Muscle of arm (tissue), 14 donors: ENCODE measurements at places on chromosomes 2 and 18.

DNA sequence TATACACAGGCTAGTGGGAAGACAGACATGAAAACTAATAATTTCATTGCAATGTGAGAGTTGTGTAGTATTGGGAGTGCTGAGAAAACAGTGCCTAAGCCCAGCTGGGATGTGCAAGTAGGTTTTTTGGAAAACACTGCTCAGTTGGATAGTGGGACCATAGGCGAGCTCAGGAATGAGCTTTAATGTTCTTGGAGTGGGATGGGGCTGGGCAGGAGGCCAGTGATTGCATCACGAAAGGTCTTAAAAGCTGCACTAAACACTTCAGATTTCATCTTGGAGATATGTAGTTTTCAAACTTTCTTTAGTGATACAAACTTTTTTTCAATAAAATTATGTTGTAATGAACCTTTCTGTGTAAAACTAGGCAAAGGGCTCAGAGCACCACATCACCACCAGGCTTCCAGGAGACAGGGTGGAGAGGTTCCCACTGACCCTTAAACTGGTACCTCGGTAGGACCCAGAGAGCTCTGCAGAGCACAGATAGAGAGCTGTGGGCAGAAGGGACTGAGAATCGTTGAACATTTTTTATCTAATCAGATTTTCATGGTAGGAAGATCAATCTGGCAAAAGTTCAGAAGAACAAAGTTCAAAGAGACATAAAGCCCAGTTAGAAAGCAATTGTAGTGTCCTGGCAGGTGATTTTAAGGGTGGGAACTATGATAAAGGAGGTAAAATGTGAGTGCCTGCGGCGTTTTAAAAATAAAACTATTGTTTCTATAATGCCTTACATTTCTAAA is 176.2 kb downstream of the TRABD2A start:
- DNase-seq: no peak

DNA sequence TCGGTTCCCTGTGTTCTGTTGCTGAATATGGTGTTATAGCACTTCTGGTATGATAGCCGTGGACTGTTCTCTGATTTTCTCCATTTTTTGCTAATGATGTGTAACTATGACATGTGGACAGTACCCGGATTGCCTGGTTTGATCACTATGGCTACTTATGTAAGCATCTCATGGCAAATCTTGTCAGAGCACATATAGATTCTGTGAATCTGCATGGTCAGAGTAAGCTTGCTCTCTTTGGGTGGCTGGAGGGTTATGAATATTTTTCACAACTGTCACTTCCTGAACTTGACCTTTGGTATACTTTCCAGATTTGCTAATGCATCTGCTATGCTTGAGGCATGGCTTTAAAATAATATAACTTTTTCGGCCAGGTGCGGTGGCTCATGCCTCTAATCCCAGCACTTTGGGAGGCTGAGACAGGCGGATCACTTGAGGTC is 36.8 kb upstream of the ATP8B1 start:
- DNase-seq: no peak

DNA sequence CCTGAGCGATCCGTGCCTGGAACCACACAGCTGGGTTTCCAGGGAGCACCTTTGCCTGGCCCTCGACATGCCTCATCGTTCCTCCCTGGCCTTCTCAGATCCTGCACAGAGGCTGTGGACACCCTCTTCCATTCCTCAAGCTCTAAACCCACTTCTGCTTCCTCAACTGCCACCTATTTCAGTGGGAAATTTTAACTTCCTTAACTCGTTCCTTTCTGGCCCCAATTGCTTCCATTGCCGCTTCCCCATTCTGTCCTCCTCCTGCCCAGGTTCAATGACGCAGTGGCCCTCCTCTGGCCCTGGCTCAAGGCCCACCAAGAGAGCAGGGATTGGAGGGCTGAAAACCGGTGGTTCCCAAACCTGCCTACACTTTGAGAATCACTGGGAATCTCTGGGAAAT is 4.8 kb upstream of the B3GNT7 start:
- no peak for DNase-seq

- no peak for DNase-seq
Measured at GRCh38 chr2:184154438-184154837, 443.9 kb upstream of the ZNF804A start.

GRCh38 chr2:162629085-162629484 is 209.5 kb downstream of the KCNH7 start:
- no peak for DNase-seq

- DNase-seq: no peak
Measured at GRCh38 chr2:33395655-33396249, 80.7 kb upstream of the RASGRP3 start.

GRCh38 chr2:121248766-121249343 is 36.1 kb downstream of the TFCP2L1 start:
- no peak for DNase-seq

DNA sequence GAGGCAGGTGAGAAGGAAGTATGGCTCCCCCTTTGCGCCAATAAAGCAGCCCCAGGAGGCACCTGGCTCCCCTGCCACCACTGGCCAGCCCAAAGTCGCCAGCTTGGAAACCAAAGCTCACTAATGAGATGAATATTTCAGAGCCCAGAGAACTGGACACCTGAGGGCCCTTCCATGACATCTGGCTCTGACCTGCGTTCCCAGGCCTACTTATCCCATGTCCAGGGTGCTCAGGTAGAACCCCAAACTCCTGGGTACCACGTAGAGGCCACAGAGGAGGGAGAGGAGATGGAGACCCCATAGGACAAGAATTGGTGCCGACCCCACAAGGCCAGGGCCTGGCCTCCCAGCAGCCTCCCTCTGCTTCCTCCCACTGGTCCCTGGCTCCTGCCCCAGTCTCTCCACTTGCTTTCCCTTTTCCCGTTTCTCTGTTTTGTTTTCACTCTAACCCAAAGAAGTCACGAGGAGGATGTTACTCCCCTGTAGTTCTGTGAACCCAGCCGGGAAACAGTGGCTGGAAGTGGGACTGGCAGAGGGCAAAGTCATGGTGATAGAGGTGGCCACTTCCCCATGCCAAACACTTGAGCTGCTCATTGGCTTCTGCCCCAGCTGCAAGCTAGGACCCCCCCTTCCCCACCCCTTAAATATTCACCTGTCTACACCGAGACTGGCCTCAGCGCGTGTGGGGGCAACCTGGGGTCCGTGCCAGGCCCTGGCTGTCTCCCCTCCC is 820 bp downstream of the TMBIM1 start:
- DNase-seq: no peak

DNA sequence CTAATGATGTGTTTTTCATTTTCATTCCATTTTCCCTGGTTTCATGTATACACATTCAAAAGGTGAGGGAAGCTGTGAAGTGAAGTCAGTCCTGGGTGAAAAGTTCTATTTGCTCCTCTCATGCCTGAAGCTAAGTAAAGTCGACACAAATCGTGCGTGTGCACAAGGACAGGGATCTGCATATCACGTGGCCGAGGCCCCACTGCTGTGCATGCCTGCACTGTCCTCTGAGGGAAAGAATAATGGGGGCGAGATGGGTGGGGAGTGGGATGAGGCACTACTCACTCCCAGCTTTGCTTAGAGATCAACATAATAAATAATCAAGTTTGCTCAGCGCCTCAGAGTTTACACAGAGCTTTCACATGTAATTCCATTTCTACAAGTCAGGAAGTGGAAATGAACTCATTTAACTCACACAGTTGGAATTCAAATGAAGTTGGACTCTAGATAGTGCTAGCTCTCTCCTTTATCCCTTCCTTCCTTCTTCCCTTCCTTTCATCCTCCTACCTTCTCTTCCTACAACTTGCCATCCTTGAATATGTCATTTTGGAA is 5.1 kb upstream of the PTPRM start:
- no peak for DNase-seq

DNA sequence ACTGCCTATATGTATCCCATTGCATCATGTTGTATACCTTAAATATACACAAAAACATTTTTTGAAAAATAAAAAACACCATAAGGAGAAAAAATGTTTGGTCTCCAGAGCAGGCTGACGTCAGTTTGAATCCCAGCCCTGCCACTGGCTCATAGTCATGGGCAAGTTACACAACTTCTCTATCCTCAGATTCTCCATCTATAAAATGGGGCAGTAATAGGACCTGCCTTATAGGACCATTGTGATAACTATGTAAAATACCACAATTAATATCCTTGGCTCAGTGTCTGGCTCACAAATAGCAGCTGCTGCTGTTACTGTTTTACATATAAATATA is 135.6 kb downstream of the SMAD7 start:
- DNase-seq: no peak

- no peak for DNase-seq
Measured at GRCh38 chr2:120243211-120243610, 9.4 kb upstream of the RALB start.

- DNase-seq: no peak
Measured at GRCh38 chr2:28707592-28707991, 44.0 kb upstream of the PPP1CB start.

DNA sequence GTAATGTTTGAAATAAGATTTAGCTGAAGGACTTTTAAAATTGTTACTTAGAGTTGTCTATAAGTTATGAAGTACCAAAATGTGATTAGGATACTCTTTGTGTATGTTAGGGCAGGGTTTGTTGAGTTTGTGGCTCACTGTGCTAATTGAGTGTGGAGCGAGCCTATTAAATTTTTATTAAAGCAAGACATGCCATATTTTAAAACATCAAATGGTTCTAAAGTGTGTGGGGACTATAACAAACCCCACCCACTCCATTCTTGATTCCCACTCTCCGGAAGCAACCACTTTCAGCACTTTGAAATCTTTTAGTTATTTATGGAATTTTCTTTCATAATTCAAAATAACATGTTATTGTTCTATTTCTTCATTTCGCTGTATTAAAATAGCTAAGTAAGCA is 1.8 kb downstream of the HNMT start:
- DNase-seq: no peak

- no peak for DNase-seq
Measured at GRCh38 chr18:11751341-11752115, 62.5 kb downstream of the GNAL start.

GRCh38 chr2:238869-239268 is 25.0 kb downstream of the SH3YL1 start:
- no peak for DNase-seq

- no peak for DNase-seq
Measured at GRCh38 chr2:165505514-165505913, 36.0 kb downstream of the CSRNP3 start.

- no peak for DNase-seq
Measured at GRCh38 chr18:10995550-10995949, 153.8 kb downstream of the PIEZO2 start.

DNA sequence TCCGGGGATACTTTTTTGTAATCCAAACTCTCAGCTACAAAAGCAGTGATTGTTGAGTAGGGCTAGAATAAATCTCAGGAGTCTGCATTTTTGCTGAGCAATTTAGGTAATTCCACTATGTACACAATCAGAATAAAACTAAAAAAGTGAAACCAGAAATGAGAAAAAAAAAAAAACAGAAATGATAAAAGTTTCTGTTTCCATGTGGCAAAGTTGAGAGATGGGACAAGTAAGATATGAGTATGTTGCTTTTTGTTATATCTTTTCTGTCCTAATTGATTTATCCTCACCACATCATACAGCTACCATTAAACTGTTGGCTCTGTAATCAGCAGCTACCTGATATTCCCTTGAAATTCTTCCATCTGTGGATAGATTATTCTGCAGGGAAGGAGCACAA is 92.7 kb downstream of the VWC2L start:
- no peak for DNase-seq

DNA sequence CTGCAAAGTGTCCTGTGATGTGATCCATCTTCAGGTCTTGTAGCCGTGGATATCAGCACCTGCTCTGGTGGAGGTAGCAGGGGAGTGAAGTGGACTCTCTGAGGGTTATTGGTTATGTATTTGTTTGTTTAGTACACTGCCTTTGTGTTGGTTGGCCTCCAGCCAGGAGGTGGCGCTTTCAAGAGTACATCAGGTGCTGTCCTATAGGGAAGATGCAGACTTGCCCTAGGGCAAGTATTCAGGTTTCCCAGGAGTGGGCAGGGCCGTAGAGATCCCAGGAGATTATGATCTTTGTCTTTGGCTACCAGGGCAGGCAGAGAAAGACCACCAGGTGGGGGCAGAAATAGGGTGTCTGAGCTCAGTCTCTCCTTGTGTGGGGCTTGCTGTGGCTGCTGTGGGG is 411.8 kb downstream of the SOX11 start:
- no peak for DNase-seq

DNA sequence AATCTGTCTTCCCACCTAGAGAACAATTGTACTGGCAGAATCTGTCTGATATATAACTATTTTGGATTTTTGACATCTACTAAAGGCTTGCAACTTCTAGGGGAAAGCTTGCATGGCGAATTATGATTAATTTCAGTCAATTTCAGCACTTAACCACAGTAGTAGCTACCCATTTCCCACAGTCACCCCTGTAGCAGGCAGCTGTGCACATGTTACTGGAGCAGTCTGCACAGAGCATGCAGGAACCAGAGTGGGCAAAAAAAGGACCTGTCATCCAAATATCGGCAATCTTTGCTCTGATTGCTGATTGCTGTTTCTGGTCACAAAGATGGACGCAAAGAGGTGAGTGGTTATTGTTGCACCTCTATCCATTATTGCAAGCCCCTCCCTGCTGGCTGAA is 473.3 kb downstream of the SPAG16 start:
- DNase-seq: no peak

- no peak for DNase-seq
Measured at GRCh38 chr2:165957030-165957675, 3.6 kb upstream of the TTC21B start.

- DNase-seq: no peak
Measured at GRCh38 chr18:47247416-47248114, 3.9 kb downstream of the SKOR2 start.

DNA sequence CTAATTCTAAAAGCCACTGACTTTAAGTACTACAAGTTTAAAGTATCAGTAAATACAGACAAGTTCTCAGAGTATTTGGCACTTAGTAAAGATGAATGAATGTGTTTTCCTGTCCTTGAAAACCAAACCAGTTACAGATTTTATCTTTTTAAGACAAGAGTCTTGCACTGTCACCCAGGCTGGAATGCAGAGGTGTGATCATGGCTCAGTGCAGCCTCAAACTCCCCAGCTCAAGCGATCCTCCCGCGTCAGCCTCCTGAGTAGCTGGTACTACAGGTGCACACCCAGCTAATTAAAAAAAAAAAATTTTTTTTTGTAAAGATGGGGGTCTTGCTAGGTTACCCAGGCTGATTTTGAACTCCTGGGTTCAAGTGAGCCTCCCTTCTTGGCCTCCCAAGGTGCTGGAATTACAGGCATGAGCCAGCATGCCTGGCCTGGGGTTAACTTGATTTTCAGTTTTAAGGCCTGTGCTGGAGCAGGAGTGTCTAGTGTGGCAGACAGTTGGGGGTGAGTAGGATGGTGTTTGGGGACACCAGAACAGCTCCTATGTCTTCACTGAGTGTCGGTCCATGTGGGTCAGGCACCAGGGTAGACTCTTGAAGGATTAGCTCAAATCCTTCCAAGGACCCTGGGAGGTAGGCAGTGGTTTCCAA is 9.7 kb downstream of the RPS7 start:
- no peak for DNase-seq

DNA sequence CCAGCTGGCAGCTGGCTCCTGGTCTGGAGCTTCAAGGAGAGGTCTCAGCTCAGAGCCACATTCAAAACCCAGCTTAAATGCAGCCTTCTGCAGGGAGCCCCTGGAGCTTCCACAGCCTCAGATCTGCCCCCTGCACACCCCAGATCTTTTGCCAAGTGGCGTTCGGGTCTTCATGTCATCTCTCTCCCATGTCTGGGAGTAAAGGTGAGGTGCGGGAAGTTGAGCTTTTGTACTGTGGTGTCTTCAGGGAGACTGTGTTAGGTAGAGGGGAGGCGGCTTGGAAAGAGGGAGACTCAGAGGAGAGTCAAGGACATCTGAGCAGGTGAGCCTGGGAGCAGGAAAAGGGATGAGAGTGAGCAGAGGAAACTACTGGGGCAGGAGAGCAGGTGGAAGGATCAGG is 25.4 kb downstream of the MPHOSPH10 start:
- no peak for DNase-seq

GRCh38 chr2:108195133-108195439 is 44.7 kb upstream of the SULT1C3 start:
- DNase-seq: no peak
